Activated naive CD4-positive, alpha-beta T cell treated with anti-CD3 and anti-CD28 coated beads, Interleukin-2, amount 50 U/mL, for 16 hours (primary cell): ENCODE measurements at places on chromosomes 5 and 9.
A peak's percentile ranks its signal among the peaks of the same experiment; 100 is the strongest.

- DNase-seq, result no peak
Measured at GRCh38 chr5:175728316-175728715, 70.4 kb downstream of the HRH2 start.

GRCh38 chr5:125005266-125005665 is 258.8 kb upstream of the ZNF608 start:
- DNase-seq, result no peak

DNA sequence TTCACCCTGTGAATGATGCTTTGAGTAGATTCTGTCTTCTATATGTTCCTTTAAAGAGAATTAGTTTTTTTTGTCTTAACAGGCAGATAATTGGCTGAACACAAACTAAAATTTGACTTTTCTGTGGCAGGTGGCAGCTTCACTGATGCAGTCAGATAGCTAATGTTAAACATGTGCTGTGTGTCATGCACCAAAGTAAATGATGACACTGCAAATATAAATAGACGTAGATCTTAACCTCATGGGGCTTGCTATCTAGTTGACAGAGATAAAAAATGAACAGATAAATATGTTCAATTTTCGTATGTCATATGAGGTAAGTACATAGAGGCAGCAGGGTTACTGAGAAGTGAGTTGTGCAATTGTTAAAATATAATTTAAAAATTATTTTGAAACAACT is 82.7 kb downstream of the PARP8 start:
- DNase-seq, result no peak

GRCh38 chr9:119968836-119969707 is 599.8 kb upstream of the BRINP1 start:
- DNase-seq, result peak; percentile 31

DNA sequence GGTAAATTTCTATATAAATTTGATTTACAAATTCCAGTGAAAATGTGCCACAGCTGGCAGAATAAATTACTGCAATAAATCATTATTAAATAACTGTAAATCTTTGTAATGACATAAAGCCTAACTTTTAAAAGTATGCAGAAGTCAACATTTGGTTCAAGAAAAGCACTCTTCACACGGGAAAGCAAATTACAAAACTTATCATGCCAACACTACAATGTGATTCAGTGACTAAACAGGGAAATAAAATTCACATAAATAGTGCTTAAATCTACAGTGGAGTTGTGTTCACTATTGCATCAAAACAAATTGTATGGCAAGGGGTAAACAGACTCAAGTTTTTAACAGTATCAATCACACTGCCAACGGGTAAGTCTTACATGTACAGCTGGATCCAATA is 117.2 kb downstream of the BNC2 start:
- no peak for DNase-seq

- DNase-seq, result no peak
Measured at GRCh38 chr5:1830571-1831228, 29.5 kb downstream of the NDUFS6 start.

DNA sequence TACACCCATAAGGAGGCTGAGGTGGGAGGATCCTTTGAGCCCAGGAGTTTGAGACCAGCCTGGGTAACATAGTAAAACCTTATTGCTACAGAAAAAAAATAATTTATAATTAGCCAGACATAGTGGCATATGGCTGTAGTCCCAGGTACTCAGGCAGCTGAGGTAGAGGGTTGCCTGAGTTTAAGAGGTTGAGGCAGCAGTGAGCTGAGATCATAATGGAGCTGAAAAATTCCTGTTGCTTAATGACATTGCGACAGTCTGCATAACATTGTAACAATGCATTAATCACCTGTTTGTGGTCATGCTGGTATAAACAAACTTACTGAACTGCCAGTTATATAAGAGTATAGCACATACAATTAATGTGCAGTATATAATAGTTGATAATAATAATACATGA is 214.2 kb downstream of the TRIM32 start:
- no peak for DNase-seq

- DNase-seq, result no peak
Measured at GRCh38 chr5:91129748-91130147, 253.4 kb downstream of the ARRDC3 start.

- DNase-seq, result peak; percentile 24
Measured at GRCh38 chr9:127976498-127976897, 4.3 kb downstream of the EEIG1 start.

DNA sequence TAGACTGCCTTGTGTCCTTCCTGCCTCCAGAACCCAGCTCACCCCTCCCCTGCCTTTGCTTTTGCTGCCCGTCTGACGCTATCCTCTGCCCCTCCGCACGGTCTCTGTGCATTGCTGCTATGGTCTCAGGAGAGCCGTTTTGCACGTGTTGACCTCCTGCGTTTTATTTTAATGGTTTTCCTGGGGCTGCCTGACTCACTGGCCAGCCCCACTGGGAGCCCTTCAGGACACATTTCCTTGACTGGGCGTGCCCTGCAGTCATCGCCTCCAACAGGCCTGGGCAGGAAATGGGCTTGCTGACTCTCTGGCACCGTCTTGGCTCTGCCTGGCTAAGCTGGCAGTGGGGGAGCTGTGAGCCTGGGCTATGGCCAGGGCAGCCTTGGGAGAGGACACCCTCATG is 17.9 kb upstream of the ASS1 start:
- DNase-seq, result no peak

- no peak for DNase-seq
Measured at GRCh38 chr9:129822898-129823541, 916 bp downstream of the TOR1A start.

GRCh38 chr5:109689740-109690241 is at the start of gene MAN2A1:
TSS of gene MAN2A1 (plus strand) at chr5:109689927. CDS start at chr5:109690418, 491 bp downstream.
- DNase-seq, result peak; percentile 80

- no peak for DNase-seq
Measured at GRCh38 chr5:124655921-124656511, 90.4 kb downstream of the ZNF608 start.

- no peak for DNase-seq
Measured at GRCh38 chr9:79369676-79370075, 202.1 kb upstream of the TLE4 start.

GRCh38 chr9:75200892-75201470 is 112.7 kb downstream of the OSTF1 start:
- DNase-seq, result no peak

GRCh38 chr5:5658226-5658625 is 235.7 kb downstream of the ICE1 start:
- DNase-seq, result no peak

- DNase-seq, result no peak
Measured at GRCh38 chr5:178509491-178510057, 80.6 kb downstream of the COL23A1 start.

DNA sequence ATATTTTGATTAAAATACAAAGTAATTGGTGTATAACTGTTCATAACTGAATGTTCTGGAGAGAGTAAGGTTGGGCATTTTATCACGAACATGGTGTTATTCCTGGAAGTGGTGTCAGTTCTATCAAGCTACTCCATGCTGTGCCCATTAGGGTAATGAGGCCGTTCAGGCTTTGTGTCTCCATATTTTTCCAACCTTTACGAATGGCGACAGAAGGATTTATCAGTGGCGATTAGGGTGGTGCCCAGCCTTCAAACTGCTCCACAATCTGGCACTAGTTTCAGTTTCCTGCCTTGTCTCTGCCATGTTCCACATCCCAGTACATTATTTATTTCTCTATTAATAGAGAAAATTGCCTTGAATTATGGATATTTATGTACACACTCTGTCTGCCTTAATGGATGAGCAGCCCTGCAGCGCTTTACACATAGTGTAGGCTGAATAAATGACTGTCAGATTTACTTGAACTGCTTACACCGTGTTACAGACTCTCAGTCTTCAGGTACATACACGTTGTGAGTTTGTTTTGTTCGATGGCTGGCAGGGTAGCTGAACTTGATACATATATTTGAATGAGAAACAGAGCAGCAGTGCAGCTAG is 23.9 kb upstream of the TMC1 start:
- no peak for DNase-seq

- DNase-seq, result no peak
Measured at GRCh38 chr5:17218353-17219005, 1.0 kb downstream of the BASP1 start.

DNA sequence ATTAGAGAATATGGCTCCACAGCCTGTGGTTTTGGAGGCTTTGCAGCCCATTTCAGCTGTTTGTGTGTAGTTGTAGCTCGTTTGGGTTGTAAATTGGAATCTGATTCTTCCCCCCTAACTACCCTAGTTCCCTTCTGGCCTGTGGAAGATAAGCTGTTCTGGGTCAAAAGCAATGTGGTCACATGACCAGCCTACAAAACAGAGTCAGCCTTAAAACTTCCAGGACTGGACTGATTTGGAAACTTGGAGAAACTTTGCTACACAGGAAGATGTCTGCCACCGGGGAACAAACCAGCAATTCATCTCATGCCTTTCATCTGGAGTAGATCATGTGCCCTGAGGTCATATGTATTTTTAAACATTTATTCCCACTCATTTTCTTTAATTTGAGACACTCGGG is 83.8 kb downstream of the DAPK1 start:
- DNase-seq, result no peak

DNA sequence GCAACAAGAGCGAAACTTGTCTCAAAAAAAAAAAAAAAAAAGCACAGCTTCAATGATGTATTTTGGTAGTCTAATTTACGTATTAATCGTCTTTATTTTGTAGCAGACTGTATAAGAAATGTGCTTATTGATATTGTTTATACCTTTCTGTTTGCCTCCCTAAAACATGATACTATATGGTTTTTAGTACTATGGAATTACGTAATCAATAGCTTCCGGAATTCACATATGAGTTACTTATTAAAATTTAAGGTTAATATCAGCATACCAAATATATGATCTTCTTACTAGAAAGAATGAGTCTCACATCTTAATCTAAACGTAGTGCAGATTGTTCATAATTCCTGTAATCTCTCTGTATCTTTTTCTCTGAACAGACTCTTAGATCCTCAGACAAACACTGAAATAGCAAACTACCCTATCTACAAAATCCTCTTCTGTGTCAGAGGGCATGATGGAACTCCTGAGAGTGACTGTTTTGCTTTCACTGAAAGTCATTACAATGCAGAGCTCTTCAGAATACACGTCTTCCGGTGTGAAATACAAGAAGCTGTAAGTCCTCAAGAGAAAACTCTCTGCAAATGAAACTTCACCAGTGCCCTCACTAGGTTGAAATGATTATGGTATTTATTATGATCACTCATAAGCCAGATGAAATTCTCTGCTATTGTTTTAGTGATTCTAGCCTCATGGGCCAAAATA is 44.4 kb upstream of the GPR21 start:
- no peak for DNase-seq

DNA sequence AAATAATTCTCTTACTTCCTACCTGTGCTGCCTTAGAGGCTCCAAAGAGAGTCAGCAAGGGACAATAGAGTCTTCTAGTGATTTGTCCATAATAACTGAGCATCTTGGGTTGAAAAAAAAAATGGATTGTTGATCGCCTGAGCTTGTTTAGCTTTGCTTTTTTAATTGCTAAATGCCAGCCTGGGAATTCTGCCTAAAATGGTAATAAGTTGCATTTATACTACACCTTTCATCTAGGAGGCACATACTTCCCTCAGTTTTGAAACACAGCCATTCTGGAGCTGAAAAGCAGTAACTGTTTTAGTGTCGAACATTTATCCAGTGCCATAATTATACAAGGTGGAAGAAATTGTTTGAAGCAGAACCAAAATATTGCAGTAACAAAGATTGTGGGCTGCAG is 421.3 kb downstream of the CAAP1 start:
- DNase-seq, result no peak

GRCh38 chr9:33107762-33108161 is 31.3 kb upstream of the SMU1 start:
- DNase-seq, result no peak

DNA sequence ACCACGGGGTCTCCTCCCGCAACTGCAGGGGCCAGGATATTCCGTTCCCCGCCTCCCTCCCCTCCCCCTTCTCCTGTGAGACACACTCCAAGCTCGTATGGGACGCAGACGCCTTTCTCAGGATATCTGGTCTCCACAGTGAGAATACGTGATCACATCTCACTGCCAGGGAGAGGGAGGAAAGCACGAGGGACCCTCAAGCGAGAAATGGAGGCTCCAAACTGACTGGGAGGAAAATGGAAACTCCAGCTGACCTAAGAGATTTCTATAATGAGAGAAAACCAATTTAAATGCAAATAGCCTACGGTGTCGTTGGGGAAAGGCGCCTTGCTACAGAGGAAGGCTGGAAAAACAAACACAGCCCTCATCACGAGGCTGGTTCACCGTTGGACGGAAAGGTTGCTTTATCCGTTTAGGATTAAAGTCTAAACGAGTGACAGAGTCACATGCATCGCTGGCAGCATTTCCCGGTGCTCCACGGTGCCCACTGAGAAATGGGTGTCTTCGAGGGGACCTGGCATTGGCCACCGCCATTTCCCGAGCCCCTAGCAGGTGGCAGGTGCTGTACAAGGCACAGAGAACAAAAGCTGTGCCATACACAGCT is 116.9 kb upstream of the CPEB4 start:
- DNase-seq, result no peak

DNA sequence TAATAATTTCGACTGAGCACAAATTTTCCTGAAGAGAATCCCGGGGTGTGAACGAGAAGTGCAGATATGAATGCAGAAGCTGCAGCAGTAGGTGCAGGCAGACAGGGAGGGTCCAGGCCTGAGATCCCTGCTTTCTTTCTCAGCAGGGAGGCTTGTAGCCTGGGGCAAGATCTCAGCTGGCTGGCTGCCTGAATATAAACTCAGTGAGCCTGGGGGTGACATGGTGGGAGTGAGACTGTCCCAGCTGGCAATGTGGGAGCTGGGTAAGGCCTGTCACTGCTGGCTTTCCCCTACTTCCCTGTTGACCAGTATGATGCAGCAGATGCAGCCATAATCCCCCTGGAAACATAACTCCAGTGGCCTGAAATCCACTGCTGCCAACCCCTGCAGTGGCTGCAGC is 325.2 kb downstream of the CETN3 start:
- DNase-seq, result no peak

DNA sequence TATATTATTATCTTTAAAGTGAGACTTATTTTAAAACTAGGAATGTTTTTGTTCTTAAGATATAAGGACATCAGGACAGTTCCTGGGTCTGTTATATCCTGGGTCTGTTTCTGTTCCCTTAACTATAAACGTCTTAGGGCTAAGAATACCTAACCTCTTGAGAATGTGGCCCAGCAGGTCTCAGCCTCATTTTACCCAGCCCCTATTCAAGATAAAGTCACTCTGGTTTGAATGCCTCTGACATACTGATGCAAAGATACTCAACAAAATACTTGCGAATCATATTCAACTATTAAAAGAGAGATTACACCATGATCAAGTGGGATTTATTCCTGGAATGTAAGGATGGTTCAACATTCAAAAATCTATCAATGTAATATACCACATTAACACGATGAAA is 51.0 kb downstream of the STK10 start:
- no peak for DNase-seq

GRCh38 chr9:463455-464171 is 248.9 kb downstream of the DOCK8 start:
- DNase-seq, result no peak

DNA sequence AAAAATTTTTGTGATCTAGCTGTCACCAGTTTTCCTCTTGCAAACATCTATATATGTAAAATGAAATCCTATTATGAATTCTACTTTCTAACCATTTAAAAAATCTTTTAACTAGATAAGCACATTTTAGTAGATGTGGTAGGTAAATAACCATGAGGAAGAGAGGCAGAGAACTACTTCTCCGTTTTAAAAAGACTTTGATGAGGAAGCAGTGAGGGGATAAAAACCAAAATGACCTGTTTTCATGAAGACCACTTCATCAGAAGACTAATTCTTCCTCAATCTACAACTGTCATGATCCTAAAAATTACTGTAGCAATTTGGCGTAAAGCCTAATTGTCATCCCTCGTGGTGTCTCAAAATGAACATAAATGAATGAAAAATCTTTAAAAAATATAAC is 15.7 kb upstream of the ERBIN start:
- no peak for DNase-seq
